ENCODE measurements at places on chromosomes 1 and 21. TPM values are rescaled to one million over a fixed set of nuclear protein-coding genes. Genes with fewer than 3 reads are reported as not detected.

DNA sequence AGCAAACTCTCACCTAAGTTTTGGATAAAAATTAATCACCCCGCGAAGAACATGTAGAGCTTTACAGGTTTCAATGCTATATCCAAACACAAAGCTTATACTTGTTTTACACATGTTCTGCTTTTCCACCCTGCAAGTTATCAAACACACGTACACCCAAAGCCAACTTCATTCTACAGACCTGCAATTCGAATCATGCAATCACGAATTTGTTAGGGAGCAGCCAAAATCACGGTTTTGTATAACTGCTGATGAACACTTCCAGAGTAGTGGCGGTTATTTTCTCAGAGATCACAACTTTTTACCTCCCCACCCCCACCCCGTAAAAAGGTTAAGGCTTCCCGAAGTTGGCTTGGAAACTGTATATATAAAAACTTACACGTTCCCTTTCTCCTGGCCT, 1.4 kb downstream of the HMGN1 start:
- peaks cover 2% of the 10 kb centered on the region for H3K36me3 ChIP-seq
- no peaks in the 10 kb centered on the region for H3K27me3 ChIP-seq
- peaks cover 24% of the 10 kb centered on the region for H3K4me1 ChIP-seq
- DNase-seq = no peak
- H3K27ac ChIP-seq = peak overlapping the region; percentile 93

DNA sequence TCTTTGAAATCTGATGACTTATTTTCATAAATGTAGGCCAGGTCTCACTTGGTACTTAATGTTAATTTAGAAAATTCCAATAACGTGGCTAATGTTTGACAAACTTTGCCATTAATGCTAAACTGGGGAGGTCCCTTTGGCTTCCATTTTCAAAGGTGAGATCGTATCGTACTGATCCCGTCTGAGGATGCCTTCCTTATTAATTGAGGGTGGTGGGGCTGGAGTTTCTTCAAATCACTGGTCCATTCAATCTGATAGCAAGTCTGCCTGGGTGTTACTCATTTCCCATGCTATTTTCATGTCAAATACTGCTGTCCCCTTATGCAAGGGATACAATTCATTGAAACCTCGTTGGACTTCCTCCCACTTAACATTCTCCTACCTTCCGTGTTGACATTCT, 327.1 kb downstream of the DISC1 start:
- H3K4me3 ChIP-seq = no peak overlapping the region
- no peaks in the 10 kb centered on the region for H3K4me1 ChIP-seq
- DNase-seq = no peak
- no peak overlapping the region for H3K27ac ChIP-seq
- no peaks in the 10 kb centered on the region for H3K36me3 ChIP-seq
- no peaks in the 10 kb centered on the region for H3K27me3 ChIP-seq

The OR14I1 gene
- not detected for total RNA-seq

DNA sequence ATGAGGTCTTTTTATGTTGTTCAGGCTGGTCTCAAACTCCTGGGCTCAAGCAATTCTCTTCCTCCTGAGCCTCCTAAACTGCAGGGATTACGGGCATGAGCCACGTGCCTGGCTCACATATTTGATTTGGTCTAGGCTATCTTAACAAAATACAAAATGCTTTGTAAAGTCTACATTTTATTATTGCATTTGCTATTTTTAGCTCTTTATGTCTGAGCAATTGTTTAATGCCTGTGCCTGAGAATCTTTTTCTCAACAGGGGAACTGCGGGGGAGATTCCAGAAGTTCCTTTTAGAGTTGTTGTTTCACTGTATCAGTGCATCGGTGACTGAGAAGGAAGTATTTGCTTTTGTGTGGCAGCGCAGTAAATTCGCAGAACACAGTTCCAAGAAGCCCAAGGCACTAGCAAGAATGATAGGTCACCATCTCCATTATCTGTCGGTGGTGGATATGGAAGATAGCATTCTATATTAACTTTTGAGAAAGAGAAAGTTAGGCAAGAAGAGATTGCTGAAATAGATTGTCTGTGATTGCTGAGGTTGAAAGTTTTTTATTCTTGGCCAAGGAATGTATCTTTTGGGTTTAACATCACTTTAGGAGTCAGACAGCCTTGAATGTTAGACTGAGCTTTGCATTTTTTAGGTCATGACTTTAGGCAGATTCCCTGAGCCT, 167.3 kb downstream of the PDE4B start:
- H3K27ac ChIP-seq = no peak overlapping the region
- H3K4me3 ChIP-seq = no peak overlapping the region
- H3K27me3 ChIP-seq = no peaks in the 10 kb centered on the region

DNA sequence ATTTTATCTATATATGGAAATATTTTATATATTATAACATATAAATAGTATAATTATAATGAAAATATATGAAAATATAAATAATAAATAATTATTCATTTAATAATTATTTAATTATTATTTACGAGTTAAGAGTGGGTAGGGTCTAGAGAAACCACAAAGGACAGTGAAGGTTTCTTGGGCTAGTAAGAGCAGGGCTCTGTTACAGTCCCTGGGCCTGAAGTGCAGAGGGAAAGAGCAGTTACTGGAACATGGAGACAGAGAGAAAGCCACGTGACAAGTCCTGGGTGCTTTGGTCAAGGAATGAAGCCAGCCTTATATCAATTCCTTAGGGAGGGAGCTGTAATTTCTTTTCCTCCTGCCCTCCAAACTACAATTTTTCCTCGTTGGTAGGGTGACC, 117.2 kb upstream of the OLIG2 start:
- H3K27ac ChIP-seq = no peak overlapping the region
- no peak overlapping the region for H3K4me3 ChIP-seq
- H3K36me3 ChIP-seq = no peaks in the 10 kb centered on the region
- no peaks in the 10 kb centered on the region for H3K4me1 ChIP-seq
- H3K27me3 ChIP-seq = no peaks in the 10 kb centered on the region

- peak; percentile 14 for DNase-seq
- H3K4me3 ChIP-seq = peak overlapping the region; percentile 34
Observed at GRCh38 chr1:226223786-226224244, 351 bp downstream of the MIXL1 start.

The LCE1D gene
- not detected for total RNA-seq
